Bronchial epithelial cell (primary cell): ENCODE measurements at places on chromosomes 3 and 15. TPM values are rescaled to one million over a fixed set of nuclear protein-coding genes. Genes with fewer than 3 reads are reported as not detected.

Gene CHDH
- total RNA-seq: under 0.01 and 0.13 TPM in 2 replicates

Gene BFSP2
- total RNA-seq: not detected in 2 replicates

Gene TSEN2
- 16.6 and 21.3 TPM in 2 replicates for total RNA-seq

Gene NTRK3
- not detected in 2 replicates for total RNA-seq

Gene RFX7
- 3.1 and 3.2 TPM in 2 replicates for total RNA-seq

Gene EFHB
- total RNA-seq: 0.13 and 0.26 TPM in 2 replicates

Gene SPESP1
- 3.8 and 4.2 TPM in 2 replicates for total RNA-seq

Gene CRTC3
- 5.8 and 9.2 TPM in 2 replicates for total RNA-seq

Gene CLDN18
- not detected in 2 replicates for total RNA-seq

Gene IGF2BP2
- total RNA-seq: 32.6 and 37.1 TPM in 2 replicates

Gene ZNF385D
- under 0.01 TPM in 1 of 2 replicates, not detected in the other for total RNA-seq

Gene TMEM207
- total RNA-seq: not detected in 2 replicates

Gene ITGA11
- 0.53 TPM in 1 of 2 replicates, not detected in the other for total RNA-seq

Gene ITPKA
- total RNA-seq: 0.79 and 3.1 TPM in 2 replicates

Gene LRRC49
- 4.7 and 5.5 TPM in 2 replicates for total RNA-seq

Gene MASP1
- 0.13 and 3.9 TPM in 2 replicates for total RNA-seq

Gene IL16
- under 0.01 and 0.79 TPM in 2 replicates for total RNA-seq

Gene TMEM158
- 1.3 and 1.6 TPM in 2 replicates for total RNA-seq

Gene FHIT
- 1.6 and 2.6 TPM in 2 replicates for total RNA-seq

Gene MESP2
- total RNA-seq: 0.13 and 0.26 TPM in 2 replicates

Gene TEX55
- not detected in 2 replicates for total RNA-seq

Gene GHRL
- total RNA-seq: 0.13 TPM in 1 of 2 replicates, not detected in the other

Gene TRH
- not detected in 2 replicates for total RNA-seq

Gene ITIH3
- not detected in 2 replicates for total RNA-seq

Gene SKOR1
- total RNA-seq: under 0.01 TPM in 2 replicates

Gene RETNLB
- not detected in 2 replicates for total RNA-seq

Gene GOLGA6L7
- total RNA-seq: not detected in 2 replicates

Gene NBEAL2
- total RNA-seq: 20.0 and 35.5 TPM in 2 replicates

Gene GJD2
- total RNA-seq: not detected in 2 replicates

Gene MAP1A
- total RNA-seq: 0.13 and 0.26 TPM in 2 replicates

Gene CKMT1A
- 15.3 and 38.8 TPM in 2 replicates for total RNA-seq

Gene CYP1A2
- not detected in 2 replicates for total RNA-seq

Gene CCR3
- total RNA-seq: under 0.01 TPM in 1 of 2 replicates, not detected in the other

Gene SLTM
- 102 and 156 TPM in 2 replicates for total RNA-seq

Gene MCTP2
- 15.9 and 20.0 TPM in 2 replicates for total RNA-seq

Gene CASR
- not detected in 2 replicates for total RNA-seq

Gene EIF2B5
- 42.1 and 46.1 TPM in 2 replicates for total RNA-seq

Gene SLC2A2
- not detected in 2 replicates for total RNA-seq

Gene XCR1
- under 0.01 TPM in 1 of 2 replicates, not detected in the other for total RNA-seq

Gene NR2F2
- 1.4 and 1.6 TPM in 2 replicates for total RNA-seq

Gene CCDC9B
- total RNA-seq: 12.1 and 17.3 TPM in 2 replicates

Gene ACTRT3
- total RNA-seq: 0.64 and 1.1 TPM in 2 replicates

Gene MME
- total RNA-seq: 16.9 and 25.3 TPM in 2 replicates

Gene PLCB2
- total RNA-seq: not detected in 2 replicates

Gene SNURF
- total RNA-seq: 4.7 and 37.9 TPM in 2 replicates

Gene DUOXA1
- total RNA-seq: 27.1 and 54.5 TPM in 2 replicates

Gene SETD2
- total RNA-seq: 19.7 and 26.9 TPM in 2 replicates

Gene ACKR4
- total RNA-seq: under 0.01 TPM in 2 replicates

Gene RAB5A
- 43.7 and 68.7 TPM in 2 replicates for total RNA-seq
